ENCODE measurements at places on chromosomes 2 and 18. TPM values are rescaled to one million over a fixed set of nuclear protein-coding genes. Genes with fewer than 3 reads are reported as not detected.

DNA sequence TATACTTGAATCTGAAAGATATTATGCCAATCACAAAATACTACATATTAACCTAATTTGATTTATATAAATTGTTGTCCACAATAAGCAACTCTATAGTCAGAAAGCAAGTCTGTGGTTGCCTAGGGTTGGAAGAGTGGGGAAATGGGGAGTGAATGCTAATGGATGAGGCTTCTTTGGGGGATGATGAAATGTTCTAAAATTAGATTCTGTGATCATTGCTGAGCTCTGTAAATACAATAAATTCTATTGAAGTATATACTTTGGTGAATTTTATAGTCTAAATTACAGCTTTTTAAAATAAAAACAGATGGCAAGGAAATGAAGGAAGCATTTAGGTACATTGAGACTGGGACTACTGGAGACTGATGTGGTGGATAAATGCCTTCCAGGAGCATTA, 275.5 kb downstream of the MBD2 start:
- H3K36me3 ChIP-seq = no peaks in the 10 kb centered on the region
- H3K27ac ChIP-seq = no peak overlapping the region
- no peak for DNase-seq

DNA sequence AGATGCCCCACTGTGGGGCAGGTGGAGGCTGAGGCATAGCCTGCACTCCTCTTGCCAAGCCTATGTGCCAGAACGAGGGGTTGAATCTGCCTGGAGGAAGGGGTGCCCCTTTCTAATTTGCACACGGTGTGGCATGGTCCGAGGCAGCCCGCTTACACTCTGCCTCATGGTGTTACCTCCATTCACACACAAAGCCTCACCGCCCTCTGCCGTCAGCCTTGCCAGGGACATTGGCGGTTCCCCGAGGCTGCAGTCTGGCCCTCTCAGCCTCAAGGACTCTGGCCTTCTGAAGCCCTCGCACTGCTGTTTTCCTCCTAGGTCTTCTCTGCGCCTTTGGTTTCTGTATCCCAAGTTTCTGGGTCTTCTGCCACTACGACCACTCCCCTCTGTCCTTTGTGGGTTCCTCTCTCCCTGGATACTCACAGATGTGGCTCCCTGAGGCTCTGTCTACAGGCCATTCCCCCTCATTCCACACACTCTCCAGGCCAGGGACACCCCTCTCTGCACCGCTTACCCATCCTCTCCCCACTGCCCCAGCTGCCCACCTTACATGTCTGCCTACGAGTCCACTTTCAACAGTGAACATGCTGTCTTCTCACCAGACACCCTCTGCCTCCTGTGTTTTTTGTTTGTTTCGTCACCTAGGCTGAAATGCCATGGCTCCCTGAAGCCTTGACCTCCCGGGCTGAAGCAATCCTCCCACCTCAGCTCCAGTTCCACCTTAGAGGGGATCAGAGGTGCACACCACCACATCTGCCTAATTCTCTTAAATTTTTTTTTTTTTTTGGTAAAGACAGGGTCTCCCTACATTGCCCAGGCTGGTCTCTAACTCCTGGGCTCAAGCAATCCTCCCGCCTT, 7.9 kb upstream of the ASPRV1 start:
- H3K27ac ChIP-seq = no peak overlapping the region
- DNase-seq = no peak
- no peaks in the 10 kb centered on the region for H3K27me3 ChIP-seq
- H3K4me1 ChIP-seq = no peaks in the 10 kb centered on the region
- no peak overlapping the region for H3K4me3 ChIP-seq

GRCh38 chr2:213202011-213202410, 50.6 kb upstream of the IKZF2 start:
- H3K27ac ChIP-seq = no peak overlapping the region
- no peak for DNase-seq
- H3K27me3 ChIP-seq = no peaks in the 10 kb centered on the region
- H3K4me3 ChIP-seq = no peak overlapping the region
- H3K36me3 ChIP-seq = peaks cover 15% of the 10 kb centered on the region
- no peaks in the 10 kb centered on the region for H3K4me1 ChIP-seq

DNA sequence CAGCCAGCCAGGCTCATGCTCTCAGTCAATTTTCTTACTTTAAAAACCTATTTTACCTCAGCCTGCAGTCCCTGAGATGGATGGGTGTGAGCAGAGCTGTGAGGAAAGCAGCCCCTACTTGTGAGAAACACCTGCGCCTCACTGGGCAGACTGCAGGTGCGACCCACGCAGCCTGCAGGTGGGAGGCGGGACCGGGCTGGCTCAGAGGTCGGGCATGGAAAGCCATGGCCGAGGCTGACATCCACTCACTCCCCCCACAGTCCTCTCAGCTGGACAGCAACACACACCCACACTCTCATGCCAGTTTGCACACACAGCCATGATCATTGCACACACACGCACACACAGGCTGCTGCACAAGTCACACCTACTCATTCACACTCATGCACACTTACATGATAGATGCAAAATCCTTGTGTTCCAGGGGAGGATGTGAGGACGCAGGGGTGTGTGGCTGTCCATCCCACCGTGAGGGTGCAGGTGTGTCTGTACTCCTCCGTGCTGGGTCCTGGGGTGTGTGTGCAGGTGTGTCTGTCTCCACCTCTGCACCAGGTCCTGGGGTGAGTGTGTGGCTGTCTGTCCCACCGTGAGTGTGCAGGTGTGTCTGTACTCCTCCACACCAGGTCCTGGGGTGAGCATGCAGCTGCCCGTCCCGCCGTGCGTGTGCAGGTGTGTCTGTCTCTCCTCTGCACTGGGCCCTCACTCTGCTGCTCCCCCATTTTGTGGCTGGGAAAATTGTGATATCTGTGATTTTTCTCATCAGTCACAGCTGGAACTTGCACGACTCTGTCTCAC, 166.5 kb downstream of the RTP5 start:
- peaks cover 27% of the 10 kb centered on the region for H3K27me3 ChIP-seq
- H3K36me3 ChIP-seq = no peaks in the 10 kb centered on the region
- H3K27ac ChIP-seq = no peak overlapping the region
- no peak for DNase-seq

UGT1A6 gene
- total RNA-seq = not detected

CMPK2 gene
- total RNA-seq = 0.55 TPM

ACVR1C gene
- not detected for total RNA-seq

All from SJSA1 (cell line).